ENCODE measurements at places on chromosomes 1 and 21.

DNA sequence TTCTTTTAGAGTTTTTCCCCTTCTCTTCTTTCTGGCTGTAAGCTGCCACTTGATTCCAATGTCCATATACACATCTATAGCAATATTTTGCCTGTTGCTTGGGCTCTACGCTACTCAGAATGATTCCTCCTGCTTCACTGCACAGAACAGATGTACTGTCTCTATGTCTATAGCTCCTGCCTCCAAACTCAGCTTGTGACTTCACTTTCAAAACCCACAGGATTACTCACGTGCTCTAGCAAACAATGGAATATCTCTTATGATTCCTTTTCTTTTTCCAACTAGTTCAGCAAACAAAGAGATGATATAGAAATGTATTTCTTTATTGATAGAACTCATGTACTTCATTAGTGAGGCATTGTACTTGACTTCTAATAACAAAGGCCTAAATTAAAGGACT is 80.5 kb upstream of the SOX13 start:
- no peak for DNase-seq

- no peak for DNase-seq
Measured at GRCh38 chr1:209691237-209691636, 13.4 kb upstream of the HSD11B1 start.

- DNase-seq = no peak
Measured at GRCh38 chr1:82264802-82265201, 464.1 kb downstream of the ADGRL2 start.

- DNase-seq = no peak
Measured at GRCh38 chr1:149846593-149847466, 52.5 kb upstream of the BOLA1 start.
